ENCODE measurements at places on chromosomes 3 and 15.

- DNase-seq, result no peak
Observed at GRCh38 chr3:183581496-183582155, 26.1 kb upstream of the KLHL6 start.

DNA sequence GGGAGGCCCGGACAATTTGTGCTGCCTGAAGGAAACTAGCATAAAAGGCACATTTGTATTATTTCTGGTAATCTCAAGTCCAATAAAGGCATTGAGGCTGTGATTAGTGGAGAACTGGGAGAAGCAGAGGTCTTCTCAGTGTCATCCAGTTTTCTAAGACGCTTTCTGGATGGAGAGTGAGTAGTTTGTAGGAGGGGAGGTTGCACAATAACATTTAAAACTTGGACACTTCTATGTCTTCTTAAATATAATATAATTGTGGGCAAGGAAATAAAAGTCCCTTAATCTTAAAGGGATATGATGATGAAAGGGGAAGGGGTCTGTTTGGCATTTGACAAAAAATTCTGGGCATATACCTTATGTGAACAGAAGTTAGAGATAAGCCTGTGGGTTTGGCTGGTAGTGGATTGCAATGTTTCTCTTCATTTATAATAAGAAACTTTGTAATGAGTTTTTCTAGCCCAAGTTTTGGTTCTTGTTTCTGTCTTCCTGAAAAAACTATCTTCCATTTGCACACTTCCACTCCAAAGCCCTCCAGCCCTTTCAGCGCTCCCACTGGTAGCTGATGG lies 291.6 kb upstream of the TGFBR2 start:
- DNase-seq, result no peak

DNA sequence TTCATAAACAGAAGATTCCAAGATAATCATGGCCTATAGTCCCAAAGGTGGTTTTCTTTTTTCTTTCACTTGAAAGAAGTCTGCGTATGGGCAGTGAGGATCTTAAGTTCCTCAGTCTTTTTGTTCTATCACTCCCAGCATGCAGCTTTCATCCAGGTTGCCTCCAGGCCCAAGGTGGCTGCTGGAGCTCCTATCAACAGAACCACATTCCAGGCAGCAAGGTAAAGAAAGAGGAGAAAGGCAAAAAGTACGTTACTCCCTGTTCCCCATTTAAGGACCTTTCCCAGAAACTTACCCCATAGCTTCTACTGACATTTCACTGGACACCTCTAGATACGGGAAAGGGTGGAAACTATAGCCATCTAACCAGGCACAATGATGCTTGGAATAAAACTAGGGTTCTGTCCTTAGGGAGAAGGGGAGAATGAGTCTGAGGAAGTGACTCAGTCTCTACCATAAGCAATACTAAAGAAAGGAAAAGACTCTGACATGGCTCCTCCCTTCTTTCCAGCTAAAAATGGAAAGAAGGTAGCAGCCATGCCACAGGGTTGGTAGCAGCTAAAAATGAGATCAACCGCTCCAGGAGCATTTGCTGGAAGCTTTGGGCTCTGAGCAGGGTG lies 313.9 kb upstream of the NR2E3 start:
- no peak for DNase-seq

DNA sequence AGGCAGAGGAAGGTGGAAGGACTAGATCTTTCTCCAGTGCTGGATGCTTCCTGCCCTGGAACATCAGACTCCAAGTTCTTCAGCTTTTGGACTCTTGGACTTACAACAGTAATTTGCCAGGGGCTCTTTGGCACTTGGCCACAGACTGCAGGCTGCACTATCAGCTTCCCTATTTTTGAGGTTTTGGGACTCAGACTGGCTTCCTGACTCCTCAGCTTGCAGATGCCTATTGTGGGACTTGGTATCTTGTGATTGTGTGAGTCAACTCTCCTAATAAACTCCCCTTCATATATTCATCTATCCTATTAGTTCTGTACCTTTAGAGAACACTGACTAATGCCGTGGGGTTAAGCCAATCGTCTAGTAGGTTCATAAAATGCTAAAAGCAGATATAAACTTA lies 8.8 kb upstream of the B3GNT5 start:
- DNase-seq, result peak; percentile 24

- DNase-seq, result peak; percentile 43
Observed at GRCh38 chr15:40456299-40456712, 14.5 kb upstream of the CHST14 start.

GRCh38 chr15:76185716-76186115 lies 125.6 kb downstream of the ETFA start:
- peak; percentile 77 for DNase-seq

- no peak for DNase-seq
Observed at GRCh38 chr15:62909257-62909656, 133.3 kb upstream of the TPM1 start.

GRCh38 chr3:168249205-168249549 lies 153.5 kb upstream of the GOLIM4 start:
- no peak for DNase-seq

- DNase-seq, result peak; percentile 90
Observed at GRCh38 chr3:40120806-40121205, 188.7 kb upstream of the EIF1B start.

GRCh38 chr15:77455696-77456321 lies 35.1 kb downstream of the HMG20A start:
- peak; percentile 13 for DNase-seq

DNA sequence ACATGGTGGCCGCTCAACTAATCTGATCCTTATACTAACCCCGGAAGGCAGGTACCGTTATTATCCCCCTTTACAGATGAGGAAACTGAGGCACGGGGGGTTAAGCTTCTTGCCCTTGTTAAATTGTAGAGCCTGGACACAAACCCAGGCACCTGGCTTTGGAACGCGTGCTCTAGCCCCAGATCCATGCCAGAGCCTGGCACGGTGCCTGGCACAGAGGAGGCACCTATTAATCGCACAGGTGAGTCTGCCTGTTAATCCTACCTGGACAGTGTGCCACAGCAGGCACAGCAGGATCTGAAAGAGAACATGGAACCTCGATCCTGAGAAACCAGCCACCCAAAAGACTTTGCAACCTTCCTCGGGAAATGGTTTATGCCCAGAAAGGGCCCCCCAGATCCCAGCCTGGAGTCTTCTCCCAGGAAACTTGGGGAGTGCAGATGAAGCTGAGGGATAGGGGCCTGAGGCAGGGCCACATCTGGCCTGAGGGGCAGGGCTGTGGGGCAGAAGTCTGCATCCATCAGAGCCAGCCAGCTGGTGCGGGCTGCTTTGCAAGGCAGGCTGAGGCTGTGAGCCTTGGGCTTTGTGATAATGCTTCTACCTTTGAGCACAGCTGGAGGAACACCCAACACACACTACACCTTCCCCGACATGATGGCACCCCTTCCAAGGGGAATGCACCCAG lies 55.3 kb upstream of the SLC6A1 start:
- no peak for DNase-seq

DNA sequence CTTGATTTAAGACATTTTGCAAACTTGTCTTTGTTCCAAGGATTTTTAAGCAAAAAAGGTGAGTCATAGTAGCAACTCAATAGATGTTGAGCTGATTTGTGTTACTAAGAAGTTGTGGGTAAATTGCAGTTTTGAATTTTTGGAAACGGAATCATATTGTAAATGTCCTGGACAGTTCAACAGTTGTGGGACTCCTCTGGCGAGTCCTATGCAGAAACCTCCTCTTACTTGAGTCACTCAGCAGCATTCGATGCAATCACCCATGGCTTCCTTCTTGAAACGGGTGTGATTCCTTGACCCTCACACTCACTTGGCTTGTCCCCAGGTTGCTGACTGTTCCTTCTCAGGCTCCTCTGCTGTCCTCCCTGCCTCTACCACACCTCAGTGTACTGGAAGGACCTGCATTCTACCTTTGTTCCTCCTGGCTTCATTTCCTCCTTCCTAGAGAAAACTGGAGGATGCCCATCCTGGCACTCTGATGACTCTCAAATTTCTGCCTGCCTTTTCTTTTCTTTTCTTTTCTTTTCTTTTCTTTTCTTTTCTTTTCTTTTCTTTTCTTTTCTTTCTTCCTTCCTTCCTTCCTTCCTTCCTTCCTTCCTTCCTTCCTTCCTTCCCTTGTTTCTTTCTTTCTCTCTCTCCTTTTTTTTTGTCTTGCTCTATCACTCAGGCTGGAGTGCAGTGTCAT lies 52.8 kb upstream of the DGKG start:
- peak; percentile 81 for DNase-seq

- no peak for DNase-seq
Observed at GRCh38 chr3:143234526-143234925, 115.0 kb downstream of the CHST2 start.

- no peak for DNase-seq
Observed at GRCh38 chr15:100772478-100772877, 107.2 kb upstream of the ALDH1A3 start.

DNA sequence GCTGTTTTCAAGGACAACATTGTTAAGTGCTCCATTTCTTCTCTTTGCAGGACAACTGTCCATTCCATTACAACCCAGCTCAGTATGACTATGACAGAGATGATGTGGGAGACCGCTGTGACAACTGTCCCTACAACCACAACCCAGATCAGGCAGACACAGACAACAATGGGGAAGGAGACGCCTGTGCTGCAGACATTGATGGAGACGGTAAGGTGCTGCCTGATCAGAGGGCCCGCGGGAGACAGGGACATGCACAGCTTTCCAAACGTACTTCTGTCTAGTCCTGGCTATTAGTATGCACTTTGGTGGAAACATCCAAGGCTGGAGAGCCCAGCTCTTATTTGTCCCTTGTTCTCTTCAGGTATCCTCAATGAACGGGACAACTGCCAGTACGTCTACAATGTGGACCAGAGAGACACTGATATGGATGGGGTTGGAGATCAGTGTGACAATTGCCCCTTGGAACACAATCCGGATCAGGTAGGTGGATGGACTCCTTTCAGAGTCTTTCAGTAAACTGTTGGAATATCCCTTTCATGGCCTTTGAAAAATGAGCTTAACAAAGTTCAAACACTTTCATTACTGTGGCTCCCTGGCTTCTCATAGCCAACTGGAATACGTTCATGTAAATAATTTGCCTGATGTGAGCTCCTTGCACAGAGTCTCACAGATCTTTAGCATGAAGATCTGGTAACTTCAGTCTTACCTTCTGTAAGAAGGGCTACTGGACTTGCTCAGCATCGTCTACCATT lies 10.4 kb downstream of the THBS1 start:
- peak; percentile 31 for DNase-seq

GRCh38 chr3:101898752-101899169 lies 49.4 kb downstream of the NFKBIZ start:
- DNase-seq, result no peak

GRCh38 chr15:57308170-57308545 lies 68.1 kb upstream of the CGNL1 start:
- no peak for DNase-seq

DNA sequence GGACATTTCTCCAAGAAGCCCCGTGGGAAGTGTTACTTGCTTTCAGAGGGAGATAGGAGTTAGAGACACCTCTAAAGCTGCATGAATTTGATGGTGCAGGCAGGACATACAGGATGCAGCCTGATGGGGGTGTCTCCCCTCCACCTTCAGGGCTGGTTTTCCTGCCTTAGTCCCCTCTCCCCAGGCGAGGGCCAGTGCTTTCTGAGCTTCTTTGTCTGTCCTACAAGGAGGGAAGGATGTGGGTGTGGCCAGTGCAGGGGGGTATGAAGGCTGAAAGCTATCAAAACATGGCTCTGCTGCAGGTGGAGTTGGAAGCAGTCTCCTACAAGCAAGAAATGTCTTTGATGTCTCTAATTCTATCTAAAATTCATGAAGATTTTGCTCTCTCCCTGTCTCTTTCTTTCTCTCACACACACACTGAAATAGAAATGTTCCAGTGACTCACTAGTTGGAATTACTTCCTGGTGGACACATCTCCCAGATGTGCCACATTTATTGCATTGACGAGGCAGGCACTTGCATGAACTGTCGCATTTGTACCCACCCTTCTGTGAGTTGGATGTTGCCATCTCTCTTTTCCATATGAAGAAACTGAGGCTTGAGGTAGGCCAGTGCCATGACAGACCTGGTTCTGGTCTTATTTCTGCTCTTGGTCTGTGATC lies 13.9 kb upstream of the PODXL2 start:
- DNase-seq, result peak; percentile 46

DNA sequence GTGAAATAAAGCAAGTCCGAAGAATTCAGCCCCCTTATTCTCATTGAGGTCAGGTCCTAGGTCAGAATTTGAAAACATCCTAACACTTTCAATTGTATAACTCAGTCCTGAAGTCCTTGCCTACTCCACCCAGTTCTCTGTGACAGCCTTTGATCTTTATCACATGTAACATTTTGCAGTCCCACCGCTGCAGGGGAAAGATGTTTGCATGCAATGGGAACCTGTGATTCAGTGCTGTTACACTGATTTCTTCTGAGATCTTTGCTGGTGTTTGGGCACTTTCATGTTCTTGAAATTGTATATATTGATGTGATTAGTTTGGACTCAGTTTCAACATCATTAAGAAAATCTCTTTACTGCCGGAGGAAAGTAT lies 18.0 kb upstream of the SECISBP2L start:
- DNase-seq, result no peak

GRCh38 chr3:83928391-83928790 lies 1030.4 kb upstream of the CADM2 start:
- DNase-seq, result peak; percentile 33

DNA sequence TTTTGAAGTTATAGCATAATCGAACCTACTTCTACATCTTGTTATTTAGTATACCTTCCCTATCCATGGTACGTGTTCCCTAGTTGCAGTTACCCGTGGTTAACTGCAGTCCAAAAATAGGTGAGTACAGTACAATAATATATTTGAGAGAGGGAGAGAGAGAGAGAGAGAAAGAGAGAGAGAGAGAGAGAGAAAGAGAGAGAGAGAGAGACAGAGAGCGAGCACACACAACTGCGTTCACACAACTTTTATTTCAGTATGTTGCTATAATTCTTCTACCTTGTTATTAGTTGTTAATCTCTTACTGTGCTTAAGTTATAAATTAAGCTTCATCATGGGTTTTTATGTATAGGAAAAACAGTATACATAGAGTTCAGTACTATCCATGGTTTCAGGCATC lies 928.1 kb downstream of the TUSC7 start:
- no peak for DNase-seq

DNA sequence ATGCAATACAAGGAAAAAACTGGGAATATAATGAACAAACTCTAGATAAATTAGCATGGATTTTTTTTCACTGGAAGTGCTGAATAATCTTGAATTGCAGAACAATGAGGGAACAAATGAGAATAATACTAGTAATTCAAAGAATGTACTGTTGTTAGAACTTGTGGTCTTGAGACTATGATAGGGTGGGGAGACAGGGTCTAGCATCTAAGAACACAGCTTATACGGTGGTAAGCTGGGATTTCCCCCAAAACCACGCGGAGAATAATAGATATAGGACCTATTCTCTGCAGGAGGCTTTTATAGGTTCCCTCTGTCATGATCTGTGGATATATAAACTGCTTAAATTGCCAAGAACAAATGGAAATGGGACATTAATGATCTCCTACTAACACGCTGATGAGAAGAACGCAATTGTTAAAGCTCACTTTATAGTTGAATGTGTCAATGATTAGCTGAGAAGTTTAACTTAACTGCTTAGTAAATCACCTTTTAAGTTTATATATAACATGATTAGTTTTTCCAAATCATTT lies 692.3 kb downstream of the ZPLD1 start:
- DNase-seq, result peak; percentile 40

GRCh38 chr3:93906245-93906644 lies 67.5 kb downstream of the PROS1 start:
- DNase-seq, result no peak
